Left forelimb (tissue), 1 donor: ENCODE measurements at places on chromosomes 3 and 15.

DNA sequence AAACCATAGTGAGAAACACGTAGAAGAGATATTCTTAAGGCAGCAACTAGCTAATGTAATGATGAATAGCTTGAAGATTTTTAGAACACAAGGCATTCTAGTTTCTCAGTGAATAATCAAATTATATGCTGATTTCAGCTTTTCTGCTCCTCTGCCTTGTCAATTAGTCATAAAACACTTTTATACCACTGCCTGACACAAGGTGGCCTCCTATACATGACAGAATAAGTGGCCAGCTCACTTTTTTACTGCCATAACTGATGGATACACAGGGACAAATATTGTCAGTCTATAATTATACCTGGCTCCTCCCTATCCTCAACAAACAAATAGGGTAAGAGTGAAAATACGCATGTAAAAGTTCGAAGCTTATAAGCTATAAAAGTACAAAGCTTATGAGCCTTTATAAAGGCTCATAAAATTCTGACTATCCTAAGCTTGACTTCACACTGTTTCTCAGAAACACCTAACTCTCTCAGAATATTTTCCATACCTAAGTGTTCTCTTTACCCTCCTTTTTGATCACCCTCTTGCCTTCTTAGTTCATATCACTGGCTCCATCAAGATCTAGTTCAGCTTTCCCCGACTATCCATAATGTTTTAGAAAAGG is 81.6 kb downstream of the HERC1 start:
- no peak for DNase-seq

DNA sequence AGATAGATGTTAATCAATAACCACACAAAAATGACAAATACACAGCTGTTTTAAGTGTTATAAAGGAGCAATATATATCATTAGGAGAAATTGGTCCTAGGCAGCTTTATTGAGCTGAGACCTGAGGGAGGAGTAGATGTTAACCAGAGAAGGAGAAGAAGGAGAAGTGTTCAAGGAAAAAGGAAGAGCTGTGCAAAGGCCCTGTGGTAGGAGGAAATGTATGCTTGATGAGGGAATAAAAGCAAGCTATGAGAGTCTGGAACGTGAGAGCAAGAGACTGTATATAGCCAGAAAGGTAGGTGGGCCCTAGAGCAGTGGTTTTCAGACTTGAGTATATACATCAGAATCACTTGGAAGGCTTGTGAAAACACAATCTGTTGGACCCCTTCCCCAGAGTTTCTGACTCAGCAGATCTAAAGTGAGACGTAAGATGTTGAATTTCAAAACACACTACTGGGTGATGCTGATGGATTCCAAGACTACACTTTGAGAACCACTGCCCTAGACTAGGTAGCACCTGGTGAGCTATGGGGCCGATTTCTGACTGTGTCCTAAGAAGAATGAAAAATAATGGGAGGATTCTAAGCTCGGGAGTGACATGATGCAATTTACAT is 342.3 kb upstream of the ADAMTS9 start:
- DNase-seq = no peak

DNA sequence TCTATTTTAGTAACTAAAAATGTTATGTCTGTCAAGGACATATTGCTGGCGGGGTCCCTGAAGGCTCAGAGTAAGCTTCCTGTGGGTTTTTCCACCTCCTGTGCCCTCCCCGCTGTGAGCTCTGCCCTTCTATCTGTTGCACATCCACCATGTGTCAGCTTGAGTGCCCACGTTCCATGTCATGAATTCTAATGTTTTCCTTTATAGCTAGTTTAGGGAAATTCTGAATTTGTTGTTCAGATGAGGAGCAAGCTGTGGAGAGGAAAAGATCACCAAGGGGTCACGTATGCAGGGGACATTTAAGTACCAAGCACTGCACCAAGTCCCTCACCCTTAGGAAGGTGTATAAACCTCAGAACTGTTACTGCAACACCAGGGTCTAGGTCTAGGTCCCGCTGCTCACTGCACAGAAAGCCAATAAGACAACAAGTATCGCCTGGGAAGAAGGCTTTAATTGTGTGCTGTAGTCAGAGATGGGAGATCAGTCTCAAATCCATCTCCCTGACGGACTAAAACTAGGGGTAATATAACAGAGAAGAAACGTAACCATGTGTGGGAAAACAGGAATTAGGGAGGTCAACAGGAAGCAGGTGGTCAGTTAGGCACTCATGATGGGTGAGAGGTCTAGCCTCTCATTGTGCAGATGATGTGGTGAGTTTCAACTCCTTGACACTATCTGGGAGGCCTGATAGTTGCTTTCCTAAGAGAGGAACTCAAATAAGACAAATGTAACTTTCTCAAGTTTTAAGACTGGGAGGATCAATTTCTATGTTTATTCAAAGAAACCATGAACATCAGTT is 9.7 kb downstream of the GP9 start:
- no peak for DNase-seq

DNA sequence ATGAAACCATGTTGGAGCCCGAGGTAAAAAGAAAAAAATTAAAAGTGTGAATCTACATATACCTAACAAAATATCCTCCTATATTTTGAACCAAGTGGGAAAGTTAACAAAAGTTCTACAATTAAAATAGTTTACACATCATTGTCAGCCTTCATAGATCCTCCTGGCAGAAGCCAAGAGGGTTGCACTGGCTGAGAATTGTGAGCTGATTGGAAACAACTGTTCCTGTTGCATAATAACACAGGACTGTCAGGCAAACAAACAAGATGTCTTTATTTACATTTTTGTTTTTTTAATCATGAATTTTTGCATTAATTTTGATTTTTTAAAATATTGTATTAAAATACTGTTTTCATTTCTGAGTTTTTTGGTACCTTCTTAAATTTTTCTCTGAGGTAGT is 215.2 kb upstream of the MME start:
- no peak for DNase-seq

DNA sequence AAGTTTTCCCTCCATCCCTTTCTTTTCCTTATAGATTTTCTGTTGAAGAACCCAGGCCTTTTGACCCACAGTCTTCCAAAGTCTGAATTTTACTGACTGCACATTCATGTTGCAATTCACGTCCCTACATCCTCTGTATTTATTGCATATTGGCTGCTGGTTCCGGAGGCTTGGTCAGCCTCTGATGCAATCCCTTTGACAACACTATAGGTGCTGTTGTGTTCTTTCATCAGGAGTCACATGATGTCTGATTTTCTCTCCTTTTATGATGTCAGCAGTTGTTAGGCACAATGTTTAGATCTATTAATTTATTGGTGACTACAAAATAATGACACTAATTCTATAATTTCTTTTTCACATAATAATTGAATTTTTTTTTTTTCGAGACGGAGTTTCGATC is 8.7 kb downstream of the CYP1A1 start:
- DNase-seq = no peak
